ENCODE measurements at places on chromosomes 7 and 10.

DNA sequence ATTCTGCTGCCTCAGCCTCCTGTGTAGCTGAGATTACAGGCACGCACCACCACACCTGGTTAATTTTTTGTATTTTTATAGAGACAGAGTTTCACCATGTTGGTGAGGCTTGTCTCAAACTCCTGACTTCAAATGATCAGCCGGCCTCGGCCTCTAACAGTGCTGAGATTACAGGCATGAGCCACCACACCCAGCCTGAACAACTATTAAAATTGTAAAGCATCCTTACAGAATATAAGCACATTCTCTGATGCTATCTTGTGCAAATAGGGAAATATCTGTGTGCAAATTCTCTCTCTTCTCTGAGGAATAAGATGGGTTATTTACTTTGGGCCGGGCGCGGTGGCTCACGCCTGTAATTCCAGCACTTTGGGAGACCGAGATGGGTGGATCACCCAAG, 12.5 kb downstream of the NUDCD3 start:
- DNase-seq: no peak

GRCh38 chr7:82188636-82189035, 254.9 kb downstream of the CACNA2D1 start:
- no peak for DNase-seq

GRCh38 chr7:1131471-1132265, 28.3 kb downstream of the ZFAND2A start:
- no peak for DNase-seq

GRCh38 chr7:103100348-103100747, 25.4 kb downstream of the ARMC10 start:
- DNase-seq: no peak

- DNase-seq: no peak
Observed at GRCh38 chr7:29434380-29434768, 129.3 kb upstream of the PRR15 start.
